ENCODE measurements at places on chromosomes 1 and 21.

GRCh38 chr1:234592240-234592639 lies 17.7 kb downstream of the IRF2BP2 start:
- ATAC-seq = no peak

DNA sequence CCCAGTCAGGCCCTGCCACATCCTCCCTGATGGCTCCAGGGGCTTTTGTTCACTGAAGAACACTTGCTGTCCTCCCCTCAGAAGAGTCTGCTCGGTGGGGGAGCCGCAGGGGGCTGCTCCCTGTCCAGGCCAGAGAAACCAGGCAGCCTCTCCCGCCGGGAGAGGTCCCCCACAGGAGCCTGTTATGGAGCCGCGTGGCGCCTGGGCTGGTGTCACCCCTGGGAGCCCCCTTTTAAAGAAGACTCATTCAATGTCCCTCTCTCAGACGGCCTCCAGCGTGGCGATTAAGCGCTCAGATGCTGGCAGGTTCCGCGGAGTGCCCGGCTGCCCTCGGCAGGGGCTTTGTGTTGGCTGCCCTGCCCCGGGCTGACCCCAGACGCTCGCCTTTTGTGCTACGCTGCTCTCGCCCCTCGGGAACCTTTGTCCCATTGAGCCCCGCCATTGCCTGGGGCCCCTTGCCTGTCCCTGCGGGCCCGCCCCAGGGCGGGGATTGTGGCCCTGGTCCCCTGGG lies 43.1 kb downstream of the SKI start:
- no peak for ATAC-seq

DNA sequence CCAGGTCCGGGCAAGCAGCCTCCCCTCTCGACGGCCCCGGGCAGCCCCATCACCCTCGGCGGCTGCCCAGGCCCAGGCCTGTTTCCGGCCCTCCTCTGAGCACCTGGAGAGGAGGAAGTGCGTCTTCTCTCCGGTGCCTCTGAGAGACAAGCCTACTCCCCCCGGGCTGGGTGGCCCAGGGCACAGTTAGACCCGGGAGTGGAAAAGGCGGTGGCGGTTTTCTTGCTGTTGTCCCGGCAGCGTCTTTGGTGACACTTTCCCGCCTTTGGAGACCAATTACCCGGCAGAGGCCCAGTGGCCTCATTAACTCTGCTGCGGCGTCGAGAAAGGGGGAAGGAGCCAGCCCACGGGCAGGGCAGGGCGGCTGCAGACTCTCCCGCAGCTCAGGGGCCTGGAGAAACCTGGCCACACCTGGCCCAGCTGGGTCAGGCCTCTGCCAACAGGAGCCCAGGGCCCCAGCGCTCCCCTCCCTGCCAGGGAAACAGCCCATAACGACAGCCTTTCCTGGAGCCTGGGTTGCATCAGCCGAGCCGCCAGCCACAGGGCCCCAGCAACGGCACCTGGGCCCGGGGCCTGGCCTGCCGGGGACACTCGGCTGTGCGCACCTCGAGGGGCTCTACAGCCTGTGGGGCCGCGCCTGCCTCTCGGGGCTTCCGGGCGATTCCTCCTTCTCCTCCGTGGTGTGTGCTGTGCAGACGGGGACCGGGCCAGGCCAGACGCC lies 28.4 kb upstream of the C1orf159 start:
- ATAC-seq = no peak

DNA sequence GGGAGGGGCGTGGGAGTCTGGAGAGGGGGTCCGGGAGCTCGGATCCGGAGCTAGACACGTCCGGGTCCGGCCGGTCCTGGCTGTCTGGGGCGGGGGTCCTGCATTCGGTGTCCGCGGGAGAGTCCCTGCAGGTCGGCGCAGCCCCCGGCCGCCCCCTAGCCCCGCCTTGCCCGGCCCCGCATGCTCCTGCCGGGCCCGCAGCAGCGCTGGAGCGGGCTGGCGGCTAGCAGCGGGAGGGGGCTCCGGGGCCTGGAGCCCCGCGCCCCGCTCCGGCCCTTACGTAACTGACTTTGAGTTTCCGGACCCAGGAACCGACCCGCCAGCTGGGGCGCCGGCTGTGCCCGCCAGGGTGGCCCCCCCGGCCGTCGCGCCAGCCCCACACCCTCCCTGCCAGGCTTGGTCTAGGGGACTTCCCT lies 26.9 kb upstream of the EPB41 start:
- ATAC-seq = peak; percentile 18

GRCh38 chr1:64291931-64292330 lies 88.5 kb downstream of the UBE2U start:
- no peak for ATAC-seq

- no peak for ATAC-seq
Measured at GRCh38 chr1:169475806-169476387, 9.8 kb downstream of the SLC19A2 start.

GRCh38 chr1:17671741-17672140 lies 83.4 kb upstream of the ACTL8 start:
- no peak for ATAC-seq

DNA sequence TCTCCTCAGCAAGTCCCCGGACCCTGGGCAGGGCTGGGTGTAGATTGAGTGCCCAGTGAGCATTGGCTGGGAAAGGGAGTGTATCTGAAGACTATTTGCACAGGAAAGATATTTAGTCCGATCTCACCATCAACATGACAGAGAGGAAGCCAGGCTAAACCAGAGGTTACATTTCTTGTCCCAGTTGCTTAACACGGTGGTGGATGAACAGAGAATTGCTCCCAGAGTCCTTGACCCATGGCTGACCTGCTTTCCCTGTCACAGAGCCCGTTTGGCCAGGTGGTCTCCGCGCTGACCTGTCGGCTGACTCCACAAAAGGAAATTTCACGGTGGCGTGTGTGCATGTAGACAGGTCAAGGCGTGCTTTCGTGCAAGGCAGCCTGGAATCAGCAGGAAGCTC lies 83.5 kb downstream of the BEND5 start:
- ATAC-seq = no peak

GRCh38 chr1:16168622-16169360 lies 12.9 kb upstream of the EPHA2 start:
- ATAC-seq = no peak

- ATAC-seq = no peak
Measured at GRCh38 chr1:231387770-231388669, 34.1 kb downstream of the EGLN1 start.

- ATAC-seq = no peak
Measured at GRCh38 chr1:223147873-223148272, 4.8 kb upstream of the TLR5 start.

DNA sequence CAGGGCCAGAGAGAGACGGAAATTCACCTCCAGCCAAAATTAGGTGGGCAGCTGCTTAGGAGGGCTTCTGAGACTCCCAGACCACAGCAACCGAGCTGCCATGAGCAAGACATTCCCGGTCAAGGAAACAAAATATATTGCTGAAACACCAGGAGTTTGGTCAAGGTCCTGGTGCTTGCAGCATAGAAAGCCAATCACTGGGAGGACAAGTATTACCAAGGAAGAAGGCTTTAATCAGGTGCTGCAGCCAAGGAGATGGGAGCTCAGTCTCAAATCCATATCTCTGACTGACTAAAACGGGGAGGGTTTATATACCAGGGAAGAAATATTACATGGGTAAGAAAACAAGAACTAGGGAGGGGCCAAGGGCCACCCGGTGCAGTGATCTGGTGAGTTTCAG lies 18.8 kb upstream of the TMEM125 start:
- ATAC-seq = no peak

DNA sequence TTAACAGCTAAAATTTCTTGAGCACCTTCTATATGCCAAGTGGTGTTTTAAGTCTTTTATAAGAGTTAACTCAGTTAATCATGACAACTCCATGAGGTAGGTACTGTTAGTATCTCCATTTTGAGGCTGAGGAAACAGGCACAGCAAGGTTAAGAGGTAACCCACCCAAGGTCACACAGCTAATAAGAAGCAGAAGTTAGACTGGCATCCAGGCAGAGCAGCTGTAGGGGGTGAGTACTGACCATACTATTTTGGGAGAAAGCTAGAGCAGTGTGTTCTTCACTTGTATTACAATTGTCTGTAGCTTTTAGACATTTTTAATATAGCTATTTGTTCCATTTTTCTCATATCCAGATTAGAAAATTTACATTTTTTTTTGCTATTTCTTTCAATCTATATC lies 4.8 kb downstream of the ATP6V1G3 start:
- ATAC-seq = no peak

- no peak for ATAC-seq
Measured at GRCh38 chr1:59122527-59122926, 174.4 kb upstream of the FGGY start.

GRCh38 chr1:35247256-35247655 lies 21.3 kb upstream of the ZMYM4 start:
- ATAC-seq = no peak

DNA sequence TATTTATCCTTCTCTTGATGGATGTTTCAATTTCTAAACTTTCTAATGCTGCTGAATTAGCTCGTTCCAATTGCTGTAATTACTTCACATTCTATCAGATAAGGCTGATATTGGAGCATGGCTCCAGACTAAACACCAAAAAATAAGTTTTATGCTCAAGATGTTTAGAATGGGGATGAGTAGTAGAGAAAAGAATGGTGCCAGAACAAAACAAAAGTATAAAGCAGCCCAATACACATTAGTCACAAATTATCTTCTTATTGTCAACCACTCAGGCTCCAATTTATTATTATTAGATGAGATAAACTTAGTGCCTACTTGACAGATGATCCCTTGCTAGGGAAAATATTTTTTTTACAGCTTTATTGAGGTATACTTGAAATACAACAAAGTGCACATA lies 21.8 kb downstream of the ATPAF1 start:
- no peak for ATAC-seq

DNA sequence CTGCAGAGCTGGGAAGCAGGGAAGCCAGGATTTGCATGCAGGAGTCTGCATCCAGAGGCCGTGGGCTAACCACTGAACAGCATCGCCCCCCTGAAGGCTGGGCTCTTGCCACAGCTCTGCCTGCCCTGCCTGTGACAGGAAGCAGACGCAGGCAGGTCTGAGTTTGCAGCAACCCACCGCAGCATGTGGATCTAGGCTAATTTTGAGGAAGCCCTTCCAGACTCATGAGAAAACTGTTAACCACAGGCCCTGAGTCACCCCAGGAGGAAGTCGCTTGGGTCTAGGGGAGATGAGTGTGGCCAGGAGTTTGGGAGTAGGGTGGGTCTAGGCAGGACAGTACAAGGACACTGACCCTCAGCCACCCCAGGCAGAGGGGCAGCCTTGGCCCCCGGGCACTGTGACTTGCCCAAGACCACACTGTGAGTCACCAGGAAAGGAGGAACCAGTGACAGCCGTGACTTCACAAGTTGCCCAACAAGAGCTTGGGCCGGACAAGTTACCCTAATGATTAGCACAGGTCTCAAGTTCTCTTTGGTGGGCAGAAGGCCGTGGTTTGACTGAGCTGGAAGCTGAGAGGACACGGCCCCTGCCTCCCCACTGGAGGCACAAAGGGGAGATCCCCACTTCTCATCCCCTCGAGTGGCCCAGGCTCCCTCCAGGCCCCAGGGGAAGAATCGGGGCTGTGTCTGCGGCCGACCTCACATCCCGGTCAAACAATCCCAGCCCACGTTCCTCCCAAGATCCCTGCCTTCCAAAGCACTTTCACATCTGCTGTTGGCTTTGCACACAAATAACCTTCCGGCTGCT lies 826 bp downstream of the LAPTM5 start:
- ATAC-seq = peak; percentile 79

- ATAC-seq = no peak
Measured at GRCh38 chr1:30562559-30562958, 160.8 kb downstream of the MATN1 start.

- peak; percentile 19 for ATAC-seq
Measured at GRCh38 chr1:99119188-99119587, 114.5 kb upstream of the PLPPR5 start.

Data from gastroesophageal sphincter (tissue), 4 donors.